Activated T-cell treated with anti-CD3 and anti-CD28 coated beads, Interleukin-2, amount 50 U/mL, for 48 hours (primary cell): ENCODE measurements at places on chromosomes 7 and 10.

DNA sequence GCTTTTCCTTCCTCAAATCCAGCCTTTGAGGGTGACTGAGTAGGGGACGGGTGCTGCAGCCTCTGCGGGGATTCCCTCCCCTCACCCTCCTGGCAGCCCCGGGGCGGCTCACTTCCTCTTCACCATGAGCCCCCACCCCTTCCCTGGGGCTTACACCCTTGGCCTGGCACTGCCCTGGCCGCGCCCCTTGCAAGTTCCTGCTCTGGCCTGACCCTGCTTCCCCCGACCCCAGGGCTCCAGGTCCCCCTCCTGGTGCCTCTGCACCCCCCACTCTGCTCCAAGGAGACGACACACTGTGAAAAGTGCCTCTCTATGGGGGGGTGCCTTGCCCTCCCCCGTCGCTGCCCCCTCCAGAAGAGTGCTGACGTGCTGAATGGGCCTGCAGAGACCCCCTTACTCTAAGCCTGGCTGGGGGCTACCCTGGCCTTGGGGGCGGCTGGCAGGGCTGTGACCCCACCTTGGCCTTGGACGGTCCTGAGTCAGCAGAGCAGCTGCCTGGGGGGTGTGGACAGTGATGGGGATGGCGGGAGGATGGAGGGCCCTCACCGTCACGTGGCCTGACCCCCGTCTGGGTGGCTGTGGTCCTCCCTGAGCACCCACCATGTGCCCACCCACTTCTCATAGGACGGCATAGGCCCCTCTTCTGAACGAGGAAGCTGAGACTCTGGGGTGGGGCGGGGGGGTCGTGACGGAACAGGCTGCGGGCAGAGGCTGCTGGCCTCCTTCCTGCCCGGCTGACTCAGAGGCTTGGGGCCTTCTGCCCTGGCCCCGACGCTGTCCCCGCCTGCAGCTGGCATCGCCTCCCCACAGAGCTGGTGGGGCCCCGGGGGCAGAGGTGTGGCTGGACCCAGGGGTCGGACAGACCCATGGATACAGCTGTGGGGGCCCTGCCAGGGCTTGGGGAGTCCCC, 9.8 kb downstream of the LFNG start:
- DNase-seq, result peak; percentile 68

DNA sequence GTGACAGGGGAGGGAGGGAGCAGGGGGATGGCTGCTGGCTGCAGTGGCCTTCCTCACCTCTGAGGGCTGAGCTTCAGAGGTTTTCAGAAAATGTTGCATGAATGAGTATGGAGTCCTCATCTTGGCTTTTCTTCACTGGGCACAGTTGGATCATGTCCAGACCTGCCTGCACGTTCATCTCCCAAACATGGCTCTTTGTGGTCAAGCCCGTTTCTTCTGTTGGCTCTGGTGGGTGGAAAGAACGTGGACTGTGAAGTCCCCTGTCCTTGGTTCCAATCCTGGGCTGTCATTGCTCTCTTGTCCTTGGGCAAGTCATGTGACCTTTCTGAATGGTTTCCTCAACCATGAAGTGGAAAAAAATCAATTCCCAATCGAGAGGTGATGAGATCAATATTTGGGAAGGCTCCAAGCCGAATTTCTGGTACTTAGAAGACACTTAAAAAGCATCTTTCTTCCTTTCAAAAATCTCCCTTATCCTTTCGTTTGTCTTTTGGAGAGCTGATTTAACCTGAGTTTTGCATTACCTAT, 34.5 kb downstream of the TSPAN14 start:
- DNase-seq, result no peak

DNA sequence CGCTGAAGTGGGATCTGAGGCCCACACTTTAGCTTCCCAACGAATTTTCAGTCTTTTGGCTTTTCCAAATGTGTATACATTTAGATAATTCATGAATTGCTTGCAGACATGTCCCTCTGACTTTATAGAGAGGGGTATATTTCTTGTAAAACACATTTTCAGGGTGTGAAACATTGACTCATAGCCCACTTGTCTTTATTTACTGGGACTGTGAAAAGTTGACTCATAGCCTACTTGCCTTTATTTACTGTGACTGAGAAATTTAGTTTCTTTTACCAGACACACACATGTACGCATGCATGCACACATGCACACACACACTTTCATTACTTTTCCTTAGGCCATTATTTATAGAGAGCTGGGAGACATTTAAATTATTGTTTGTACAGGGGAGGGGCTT, 79.1 kb downstream of the VTI1A start:
- no peak for DNase-seq

- DNase-seq, result peak; percentile 39
These were observed 55.3 kb upstream of the YAE1 start for GRCh38 chr7:39510864-39511354.

GRCh38 chr10:78164702-78165101, 131.0 kb downstream of the RPS24 start:
- no peak for DNase-seq

- DNase-seq, result no peak
These were observed 28.9 kb upstream of the ECHDC3 start for GRCh38 chr10:11713186-11713743.

- no peak for DNase-seq
These were observed 726.1 kb downstream of the SORCS1 start for GRCh38 chr10:106438386-106438785.

- DNase-seq, result no peak
These were observed 110.8 kb upstream of the LRGUK start for GRCh38 chr7:134016223-134016941.

GRCh38 chr10:14880229-14880628, 1.6 kb downstream of the SUV39H2 start:
- DNase-seq, result no peak

GRCh38 chr7:76354516-76354915, 4.3 kb downstream of the YWHAG start:
- no peak for DNase-seq

DNA sequence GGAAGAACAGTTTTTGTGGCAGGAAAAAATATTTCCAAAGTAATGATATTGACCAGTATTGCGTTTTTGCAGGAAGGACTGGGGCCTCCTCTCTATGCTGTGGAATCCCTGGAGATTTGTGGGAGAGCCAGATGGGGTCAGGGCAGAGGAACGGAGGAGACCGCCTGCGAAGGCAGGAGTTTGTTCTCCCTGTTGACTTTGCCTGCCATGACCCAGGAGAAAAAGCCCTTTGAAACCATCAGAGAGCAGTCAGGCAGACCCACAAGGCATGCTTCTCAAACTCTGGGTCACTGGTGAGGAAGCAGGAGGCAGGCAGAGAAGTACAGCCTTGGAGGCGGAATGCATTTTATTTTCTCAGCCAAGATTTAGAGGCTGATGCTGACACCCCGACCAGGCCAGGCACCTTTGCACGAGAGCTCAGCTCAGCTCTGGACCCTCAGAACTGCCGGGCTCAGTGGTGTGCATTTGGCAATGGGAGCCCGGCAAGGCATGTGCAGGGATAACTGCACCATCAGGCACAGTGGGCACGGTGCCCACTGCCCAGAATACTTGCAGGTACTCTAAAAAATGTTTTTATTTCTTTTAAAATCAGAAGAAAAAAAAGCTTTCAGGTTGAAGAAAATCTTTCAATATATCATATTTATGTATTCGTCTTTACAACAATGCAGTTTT, 410.4 kb downstream of the RPS24 start:
- no peak for DNase-seq

GRCh38 chr10:78691301-78692030, 377.3 kb upstream of the ZMIZ1 start:
- no peak for DNase-seq
